ENCODE measurements at places on chromosomes 5 and 9. TPM values are rescaled to one million over a fixed set of nuclear protein-coding genes. Genes with fewer than 3 reads are reported as not detected.

DNA sequence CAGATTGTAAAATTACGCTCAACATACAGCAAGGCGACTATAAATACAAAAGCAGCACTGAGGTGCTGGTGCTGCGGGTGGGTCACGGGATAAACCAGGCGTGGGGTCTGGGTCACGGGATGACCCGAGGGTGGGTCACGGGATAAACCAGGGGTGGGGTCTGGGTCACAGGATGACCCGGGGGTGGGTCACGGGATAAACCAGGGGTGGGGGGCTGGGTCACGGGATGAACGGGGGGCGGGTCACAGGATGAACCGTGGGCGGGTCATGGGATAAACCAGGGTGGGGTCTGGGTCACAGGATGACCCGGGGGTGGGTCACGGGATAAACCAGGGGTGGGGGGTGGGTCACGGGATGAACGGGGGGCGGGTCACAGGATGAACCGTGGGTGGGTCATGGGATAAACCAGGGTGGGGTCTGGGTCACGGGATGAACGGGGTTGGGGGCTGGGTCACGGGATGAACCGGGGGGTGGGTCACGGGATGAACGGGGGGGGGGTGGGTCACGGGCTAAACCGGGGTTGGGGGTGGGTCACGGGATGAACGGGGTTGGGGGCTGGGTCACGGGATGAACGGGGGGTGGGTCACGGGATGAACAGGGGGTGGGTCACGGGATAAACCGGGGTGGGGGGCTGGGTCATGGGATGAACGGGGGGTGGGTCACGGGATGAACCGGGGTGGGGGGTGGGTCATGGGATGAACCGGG lies 30.2 kb upstream of the SLC9A3 start:
- no peaks in the 10 kb centered on the region for H3K27me3 ChIP-seq
- no peak for DNase-seq
- no peak overlapping the region for H3K4me3 ChIP-seq
- no peaks in the 10 kb centered on the region for H3K4me1 ChIP-seq
- no peak overlapping the region for H3K27ac ChIP-seq
- no peaks in the 10 kb centered on the region for H3K36me3 ChIP-seq

GMCL2 gene
- polyA plus RNA-seq = not detected

DNA sequence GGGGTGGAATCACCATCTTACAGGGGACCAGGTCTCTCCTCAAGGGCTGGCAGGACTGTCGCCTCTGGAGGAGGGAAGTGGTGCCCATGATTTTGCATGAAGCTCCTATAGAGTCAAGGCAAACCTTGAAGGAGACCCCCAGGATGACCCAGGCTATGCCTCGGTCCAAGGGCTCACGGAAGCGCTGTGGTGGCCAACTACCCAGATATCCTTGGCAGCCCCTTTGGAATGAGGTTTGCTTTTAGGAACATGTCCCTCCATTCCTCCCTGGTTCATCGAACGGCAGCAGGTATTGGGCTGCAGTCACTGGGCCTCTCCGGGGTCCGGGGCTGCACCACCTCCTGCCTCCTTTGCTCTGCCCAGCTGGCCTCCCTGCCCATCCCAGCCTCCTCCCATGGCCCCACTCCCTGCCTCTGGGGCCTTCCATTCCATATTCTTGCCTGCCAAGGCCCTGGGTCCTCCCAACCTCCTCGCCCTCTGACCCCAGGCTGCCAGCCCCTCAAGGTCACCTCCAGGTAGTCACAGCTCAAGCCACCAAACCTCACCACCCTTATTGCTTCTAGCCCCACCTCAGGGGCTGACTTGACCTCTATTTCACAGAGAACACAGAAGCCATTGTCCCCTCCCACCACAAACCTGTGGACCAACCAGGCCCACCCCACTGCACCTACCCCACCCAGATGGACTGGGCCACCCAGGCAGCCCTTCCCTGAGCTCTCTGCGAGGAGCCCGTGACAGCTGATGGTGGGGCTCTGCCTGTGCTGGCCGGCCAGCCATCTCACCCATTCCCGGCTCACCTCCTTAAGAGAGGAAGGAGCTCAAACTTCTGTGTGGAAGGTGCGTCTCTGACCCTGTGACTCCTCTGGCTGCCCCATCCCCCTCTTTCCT lies 3.6 kb upstream of the IL3 start:
- H3K27ac ChIP-seq = no peak overlapping the region
- no peaks in the 10 kb centered on the region for H3K36me3 ChIP-seq
- H3K4me3 ChIP-seq = no peak overlapping the region
- no peaks in the 10 kb centered on the region for H3K4me1 ChIP-seq

DNA sequence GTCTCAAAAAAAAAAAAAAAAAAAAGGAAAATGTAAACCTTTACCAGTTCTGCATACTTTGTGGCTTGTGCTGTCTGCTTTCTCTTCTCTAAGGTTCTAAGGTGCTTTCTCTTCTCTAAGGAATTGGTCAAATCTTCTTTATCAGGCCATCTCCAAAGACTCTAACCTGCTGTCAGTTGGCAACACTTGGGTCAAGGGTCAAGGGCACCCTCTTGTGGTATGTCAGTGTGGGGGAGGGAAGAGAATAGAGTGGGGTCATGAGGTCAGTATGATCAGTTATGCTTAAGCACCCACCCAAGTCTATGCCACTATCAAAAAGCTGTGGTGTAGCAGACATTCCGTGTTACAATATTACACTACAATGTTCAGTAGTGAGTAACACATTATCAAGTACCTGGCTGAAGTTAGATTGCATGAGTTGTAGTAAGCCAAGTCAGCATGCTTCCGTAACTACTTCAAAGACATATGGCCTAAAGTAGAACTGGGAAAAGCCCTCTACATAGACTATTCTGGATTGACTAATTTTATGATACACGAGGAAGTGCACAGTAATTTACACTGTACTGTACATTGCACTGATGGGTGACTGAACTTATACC lies 25.0 kb upstream of the CCL28 start:
- no peak for DNase-seq
- no peak overlapping the region for H3K4me3 ChIP-seq
- H3K27me3 ChIP-seq = no peaks in the 10 kb centered on the region
- peaks cover 10% of the 10 kb centered on the region for H3K4me1 ChIP-seq
- no peak overlapping the region for H3K27ac ChIP-seq

ALDOB gene
- polyA plus RNA-seq = not detected

DRD1 gene
- 0.01 TPM for polyA plus RNA-seq

DNA sequence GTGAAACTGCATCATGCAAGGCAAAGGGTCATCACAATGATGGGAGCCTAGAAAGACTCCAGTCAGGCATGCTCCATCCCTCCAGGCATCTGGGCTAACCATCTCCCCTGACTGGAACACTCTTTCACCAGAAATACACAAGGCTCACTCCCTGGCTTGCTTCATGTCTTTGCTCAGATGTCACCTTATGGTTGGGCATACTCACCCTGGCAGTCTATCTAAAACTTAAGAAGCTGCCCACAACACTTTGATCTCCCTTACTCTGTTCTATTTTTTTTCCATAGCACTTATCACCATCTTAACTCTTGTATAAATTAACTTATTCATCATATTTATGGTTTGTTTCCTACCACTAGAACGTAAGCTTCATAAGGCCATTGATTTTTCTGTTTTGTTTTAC lies 90.0 kb downstream of the SPEF2 start:
- no peaks in the 10 kb centered on the region for H3K4me1 ChIP-seq
- no peaks in the 10 kb centered on the region for H3K27me3 ChIP-seq
- H3K4me3 ChIP-seq = no peak overlapping the region
- H3K36me3 ChIP-seq = no peaks in the 10 kb centered on the region
- DNase-seq = no peak

GRCh38 chr5:114977979-114978573 lies 191.6 kb downstream of the TRIM36 start:
- no peak for DNase-seq
- no peaks in the 10 kb centered on the region for H3K4me1 ChIP-seq
- H3K27ac ChIP-seq = no peak overlapping the region
- no peak overlapping the region for H3K4me3 ChIP-seq
- H3K27me3 ChIP-seq = no peaks in the 10 kb centered on the region
- H3K36me3 ChIP-seq = no peaks in the 10 kb centered on the region

SSNA1 gene
- polyA plus RNA-seq = 45.3 TPM

CTSV gene
- 101 TPM for polyA plus RNA-seq

IL4 gene
- not detected for polyA plus RNA-seq

SV2C gene
- polyA plus RNA-seq = 0.02 TPM

- no peak for DNase-seq
- H3K27me3 ChIP-seq = no peaks in the 10 kb centered on the region
- H3K4me3 ChIP-seq = no peak overlapping the region
- H3K4me1 ChIP-seq = no peaks in the 10 kb centered on the region
Measured at GRCh38 chr9:91006046-91006445, 204.4 kb downstream of the SYK start.

- peak overlapping the region; percentile 38 for H3K27ac ChIP-seq
- peak overlapping the region; percentile 85 for H3K4me3 ChIP-seq
- peaks cover 5% of the 10 kb centered on the region for H3K36me3 ChIP-seq
- no peak for DNase-seq
- no peaks in the 10 kb centered on the region for H3K27me3 ChIP-seq
Measured at GRCh38 chr5:181190711-181191525, 14.1 kb downstream of the TRIM7 start.

SLC46A2 gene
- not detected for polyA plus RNA-seq

RNF224 gene
- polyA plus RNA-seq = not detected

GRCh38 chr5:57370376-57370775 lies 112.2 kb downstream of the ACTBL2 start:
- peaks cover 18% of the 10 kb centered on the region for H3K4me1 ChIP-seq
- no peak for DNase-seq
- no peak overlapping the region for H3K4me3 ChIP-seq
- no peaks in the 10 kb centered on the region for H3K27me3 ChIP-seq
- no peak overlapping the region for H3K27ac ChIP-seq

GRCh38 chr5:77008413-77008812 lies 21.8 kb upstream of the AGGF1 start:
- no peaks in the 10 kb centered on the region for H3K36me3 ChIP-seq
- H3K27me3 ChIP-seq = peaks cover 4% of the 10 kb centered on the region
- no peak for DNase-seq
- no peak overlapping the region for H3K27ac ChIP-seq
- no peak overlapping the region for H3K4me3 ChIP-seq

DNA sequence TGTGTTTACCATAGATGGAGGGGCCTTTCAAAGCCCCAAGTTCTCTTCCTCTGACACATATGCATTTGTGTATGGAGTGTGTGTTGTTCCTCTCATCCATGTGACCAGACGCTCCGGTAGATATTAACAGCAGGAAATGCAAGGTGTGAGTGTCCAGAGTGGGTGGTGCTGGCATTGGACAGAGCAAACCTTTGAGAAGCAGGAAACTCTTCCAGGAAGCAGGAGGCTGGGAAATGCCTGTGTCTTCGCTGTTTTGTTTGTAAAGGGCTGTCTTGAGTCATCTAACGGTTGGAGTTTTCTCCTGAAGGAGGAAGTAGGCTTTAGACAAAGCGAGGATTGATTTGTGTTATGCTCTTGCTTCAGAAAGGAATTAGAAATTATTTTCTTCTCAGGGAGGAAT lies 370.9 kb downstream of the PLK2 start:
- H3K27ac ChIP-seq = no peak overlapping the region
- no peak for DNase-seq
- H3K4me3 ChIP-seq = no peak overlapping the region
- H3K27me3 ChIP-seq = no peaks in the 10 kb centered on the region
- H3K4me1 ChIP-seq = peaks cover 6% of the 10 kb centered on the region

DNA sequence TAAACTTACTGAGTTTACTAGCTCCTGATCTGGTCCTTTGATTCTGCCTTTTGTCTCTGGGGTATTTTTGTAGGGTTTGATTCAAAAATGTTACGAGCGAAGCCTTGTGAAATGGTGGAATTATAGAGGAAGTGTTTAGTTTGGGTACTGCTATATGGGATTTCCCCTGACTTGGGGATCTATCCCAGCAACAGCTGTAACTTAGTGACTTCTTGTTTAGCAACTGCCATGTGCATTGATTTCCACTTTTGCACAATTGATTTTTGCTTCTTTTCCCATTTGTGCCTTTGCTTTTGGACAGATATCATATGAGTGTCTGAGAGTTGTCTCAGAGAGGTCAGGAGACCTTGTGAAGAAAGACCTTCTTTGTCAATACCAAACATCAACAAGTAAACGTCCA lies 248.5 kb upstream of the DAP start:
- no peaks in the 10 kb centered on the region for H3K36me3 ChIP-seq
- H3K4me3 ChIP-seq = no peak overlapping the region
- DNase-seq = no peak
- no peak overlapping the region for H3K27ac ChIP-seq

GRCh38 chr5:94508461-94509148 lies 109.8 kb downstream of the KIAA0825 start:
- H3K36me3 ChIP-seq = no peaks in the 10 kb centered on the region
- no peaks in the 10 kb centered on the region for H3K4me1 ChIP-seq
- no peak for DNase-seq
- H3K27me3 ChIP-seq = no peaks in the 10 kb centered on the region

SLC6A7 gene
- not detected for polyA plus RNA-seq

- H3K4me3 ChIP-seq = no peak overlapping the region
- peaks cover 34% of the 10 kb centered on the region for H3K4me1 ChIP-seq
- H3K27me3 ChIP-seq = no peaks in the 10 kb centered on the region
- no peak for DNase-seq
- peaks cover 42% of the 10 kb centered on the region for H3K36me3 ChIP-seq
Measured at GRCh38 chr9:136903041-136903554, 16.8 kb downstream of the TRAF2 start.

GRCh38 chr5:68911840-68912690 lies 181.7 kb upstream of the SLC30A5 start:
- H3K27ac ChIP-seq = no peak overlapping the region
- no peaks in the 10 kb centered on the region for H3K36me3 ChIP-seq
- no peak overlapping the region for H3K4me3 ChIP-seq
- DNase-seq = no peak

DNA sequence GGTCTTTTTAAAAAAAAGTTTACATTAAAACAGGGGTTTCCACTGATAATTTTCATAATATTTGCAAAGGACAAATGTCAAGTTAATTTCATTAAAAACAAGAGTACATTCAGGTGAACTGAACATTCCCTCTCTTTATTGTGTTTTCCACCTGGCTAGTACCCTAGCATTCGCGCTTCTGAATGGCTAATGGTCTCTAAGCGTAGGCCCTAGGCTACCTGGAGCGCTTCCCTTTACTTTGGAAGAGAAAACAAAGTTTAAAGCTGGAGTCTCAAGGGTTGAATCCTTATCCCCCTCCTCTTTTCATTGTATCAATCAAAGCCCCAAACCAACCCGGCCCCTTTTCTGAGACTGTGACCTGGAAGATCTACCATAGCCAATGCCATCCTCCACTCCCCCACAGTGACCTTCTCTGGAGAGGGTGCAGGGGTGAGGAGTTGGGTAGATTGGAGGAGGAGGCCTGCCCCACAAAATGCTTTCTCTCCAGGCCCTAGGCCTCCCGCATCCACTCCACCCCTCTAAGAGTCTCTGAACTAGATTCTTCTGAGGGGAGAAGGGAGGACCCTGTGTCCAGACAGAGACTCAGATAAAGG lies 73.3 kb upstream of the TBCA start:
- peaks cover 4% of the 10 kb centered on the region for H3K4me1 ChIP-seq
- no peak overlapping the region for H3K4me3 ChIP-seq
- H3K27ac ChIP-seq = no peak overlapping the region
- H3K27me3 ChIP-seq = peaks cover 55% of the 10 kb centered on the region

- no peaks in the 10 kb centered on the region for H3K4me1 ChIP-seq
- H3K36me3 ChIP-seq = no peaks in the 10 kb centered on the region
- H3K27ac ChIP-seq = no peak overlapping the region
- no peak overlapping the region for H3K4me3 ChIP-seq
- H3K27me3 ChIP-seq = no peaks in the 10 kb centered on the region
Measured at GRCh38 chr9:113934829-113935676, 58.9 kb downstream of the ZNF618 start.

GHR gene
- polyA plus RNA-seq = 1.8 TPM

- DNase-seq = no peak
- H3K27me3 ChIP-seq = no peaks in the 10 kb centered on the region
- no peak overlapping the region for H3K4me3 ChIP-seq
- H3K36me3 ChIP-seq = no peaks in the 10 kb centered on the region
- H3K4me1 ChIP-seq = no peaks in the 10 kb centered on the region
Measured at GRCh38 chr5:7779019-7780005, 71.6 kb downstream of the CFAP90 start.

GRCh38 chr9:1238407-1238806 lies 188.2 kb downstream of the DMRT2 start:
- H3K27me3 ChIP-seq = no peaks in the 10 kb centered on the region
- H3K27ac ChIP-seq = no peak overlapping the region

ASTN2 gene
- polyA plus RNA-seq = 0.31 TPM

HSPB3 gene
- polyA plus RNA-seq = 0.08 TPM
